ENCODE measurements at places on chromosomes 1 and 21.

- no peak for DNase-seq
Measured at GRCh38 chr1:89929467-89930063, 65.3 kb upstream of the ZNF326 start.

GRCh38 chr1:64895500-64895899 is 70.8 kb downstream of the JAK1 start:
- no peak for DNase-seq

GRCh38 chr1:51002516-51002915 is 32.5 kb downstream of the CDKN2C start:
- no peak for DNase-seq

- no peak for DNase-seq
Measured at GRCh38 chr1:41340655-41341364, 20.4 kb upstream of the FOXO6 start.

DNA sequence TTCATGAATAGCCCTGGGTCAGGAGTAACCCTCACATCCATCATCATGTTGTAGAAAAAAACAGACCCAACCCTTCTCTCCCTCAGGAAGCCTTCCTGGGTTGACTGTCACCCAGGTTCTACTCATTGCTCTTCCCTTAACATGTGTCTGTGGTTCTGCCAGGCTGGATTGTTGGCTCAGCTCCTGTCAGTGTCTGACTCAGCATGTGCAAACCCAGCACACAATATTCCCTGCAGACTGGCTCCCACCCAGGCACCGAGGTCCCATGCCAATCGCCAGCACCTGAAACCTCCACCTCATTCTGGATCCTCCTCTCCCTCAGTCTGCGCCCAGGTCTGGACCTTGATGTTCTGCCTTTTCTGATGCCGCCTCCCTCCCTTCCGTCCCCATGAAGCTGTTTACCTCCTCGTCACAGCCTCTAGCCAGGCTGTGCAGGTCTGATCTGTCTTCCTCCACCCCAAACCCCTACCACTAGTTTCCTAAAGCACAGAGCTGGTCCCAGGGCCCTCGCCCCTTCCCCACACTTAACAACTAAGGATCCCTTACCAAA is 4.3 kb upstream of the S100A8 start:
- DNase-seq, result no peak

DNA sequence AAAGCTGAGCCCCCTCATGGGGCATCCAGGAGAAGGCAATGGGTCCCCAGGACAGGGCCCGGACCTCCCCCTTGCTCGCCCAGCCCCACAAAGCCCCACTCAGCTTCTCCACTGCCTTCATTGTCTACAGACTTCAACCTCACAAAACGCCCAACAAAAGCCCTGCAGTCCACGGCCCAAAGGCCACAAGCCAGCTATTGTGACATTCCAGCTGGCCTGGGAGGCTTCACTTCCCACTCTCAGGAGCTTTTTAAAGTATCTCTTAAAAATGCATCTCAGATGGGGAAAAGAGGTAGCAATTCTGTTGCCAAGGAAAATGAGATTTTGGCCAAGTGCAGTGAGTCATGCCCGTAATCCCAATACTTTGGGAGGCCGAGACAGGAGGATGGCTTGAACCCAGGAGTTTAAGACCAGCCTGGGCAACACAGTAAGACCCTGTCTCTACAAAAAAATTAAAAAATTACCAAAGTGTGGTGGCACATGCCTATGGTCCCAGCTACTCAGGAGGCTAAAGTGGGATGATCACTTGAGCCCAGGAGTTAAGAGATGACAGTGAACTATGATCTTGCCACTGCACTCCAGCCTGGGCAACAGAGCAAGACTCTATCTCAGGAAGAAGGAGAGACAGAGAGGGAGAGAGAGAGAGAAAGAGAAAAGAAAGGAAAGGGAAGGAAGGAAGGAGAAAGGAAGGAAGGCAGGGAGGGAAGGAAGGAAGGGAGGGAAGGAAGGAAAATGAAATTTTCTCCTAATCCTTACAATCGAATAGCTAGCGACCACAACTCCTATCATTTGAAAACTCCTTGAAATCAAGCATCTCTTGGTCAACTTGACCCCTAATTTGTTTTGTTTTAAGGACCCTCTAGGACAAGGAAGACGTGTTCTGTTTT is 31.4 kb upstream of the TARDBP start:
- no peak for DNase-seq

DNA sequence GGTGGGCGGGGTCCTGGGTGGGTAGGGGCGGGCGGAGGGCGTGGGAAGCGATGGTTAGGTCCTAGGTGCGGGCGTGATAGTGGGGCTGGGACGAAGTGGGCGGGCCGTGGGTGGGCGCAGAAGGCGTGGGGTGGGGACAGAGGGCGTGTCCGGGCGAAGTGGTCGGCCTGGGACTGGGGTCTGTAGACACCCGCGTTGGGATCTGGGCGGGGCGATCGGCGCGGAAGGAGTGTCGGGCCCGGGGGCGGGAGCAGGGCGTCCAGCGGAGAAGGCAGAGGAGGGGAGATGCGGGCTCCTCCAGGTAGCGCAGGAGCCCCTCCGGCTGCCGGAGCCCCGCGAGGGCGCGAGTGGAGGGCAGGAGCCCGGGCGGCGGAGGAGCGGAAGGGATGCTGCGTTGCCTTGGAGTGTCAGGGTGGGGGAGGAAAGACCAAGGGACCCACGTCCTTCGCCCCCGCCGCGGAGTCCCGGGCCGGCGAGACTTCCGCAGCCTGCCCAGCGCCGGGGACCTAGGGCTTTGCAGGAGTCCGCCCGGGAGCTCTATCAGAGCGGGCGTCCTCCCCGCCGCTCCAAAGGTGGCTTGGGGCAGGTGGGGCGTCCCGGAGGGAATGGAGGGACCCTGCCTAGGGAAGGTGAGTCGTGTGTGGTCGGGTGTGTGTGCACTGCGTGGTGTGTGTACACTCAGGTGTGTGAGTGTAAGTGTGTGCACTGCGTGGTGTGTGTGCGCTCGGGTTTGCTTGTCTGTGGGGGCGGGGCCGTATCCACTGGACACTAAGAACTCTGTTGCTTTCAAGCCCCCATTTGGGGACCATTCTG is 27.0 kb upstream of the PRSS38 start:
- peak; percentile 87 for DNase-seq

- DNase-seq, result no peak
Measured at GRCh38 chr1:85583611-85584263, 3.2 kb downstream of the CCN1 start.

- DNase-seq, result no peak
Measured at GRCh38 chr1:223355699-223356098, 8.3 kb downstream of the SUSD4 start.

- DNase-seq, result no peak
Measured at GRCh38 chr21:46355161-46356004, 31.4 kb downstream of the PCNT start.

GRCh38 chr1:67144696-67145095 is 9.9 kb upstream of the C1orf141 start:
- no peak for DNase-seq

GRCh38 chr1:99661780-99662179 is 15.9 kb downstream of the PALMD start:
- DNase-seq, result no peak

DNA sequence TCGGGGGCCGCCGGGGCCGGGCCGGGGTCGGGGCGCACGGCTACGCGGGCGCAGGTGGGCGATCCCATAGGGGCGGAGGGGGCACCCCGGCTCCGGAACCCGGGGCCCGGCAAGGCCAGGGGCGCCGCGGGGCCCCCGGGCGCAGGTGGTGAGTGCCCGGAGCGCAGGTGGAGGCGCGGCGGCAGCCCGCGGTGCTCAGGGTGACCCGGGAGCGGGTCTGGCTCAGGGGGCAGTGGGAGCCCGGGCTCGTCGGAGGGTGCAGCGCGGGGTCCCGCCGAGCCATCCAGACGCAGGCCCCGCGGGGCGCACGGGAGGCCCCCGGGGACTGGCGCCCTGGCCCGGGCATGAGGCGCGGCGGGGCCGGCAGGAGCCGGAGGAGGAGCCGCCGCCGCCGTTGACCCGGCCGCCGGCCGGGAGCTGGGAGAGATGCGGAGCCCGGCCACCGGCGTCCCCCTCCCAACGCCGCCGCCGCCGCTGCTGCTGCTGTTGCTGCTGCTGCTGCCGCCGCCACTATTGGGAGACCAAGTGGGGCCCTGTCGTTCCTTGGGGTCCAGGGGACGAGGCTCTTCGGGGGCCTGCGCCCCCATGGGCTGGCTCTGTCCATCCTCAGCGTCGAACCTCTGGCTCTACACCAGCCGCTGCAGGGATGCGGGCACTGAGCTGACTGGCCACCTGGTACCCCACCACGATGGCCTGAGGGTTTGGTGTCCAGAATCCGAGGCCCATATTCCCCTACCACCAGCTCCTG is 489 bp downstream of the CELSR2 start:
- DNase-seq, result no peak

DNA sequence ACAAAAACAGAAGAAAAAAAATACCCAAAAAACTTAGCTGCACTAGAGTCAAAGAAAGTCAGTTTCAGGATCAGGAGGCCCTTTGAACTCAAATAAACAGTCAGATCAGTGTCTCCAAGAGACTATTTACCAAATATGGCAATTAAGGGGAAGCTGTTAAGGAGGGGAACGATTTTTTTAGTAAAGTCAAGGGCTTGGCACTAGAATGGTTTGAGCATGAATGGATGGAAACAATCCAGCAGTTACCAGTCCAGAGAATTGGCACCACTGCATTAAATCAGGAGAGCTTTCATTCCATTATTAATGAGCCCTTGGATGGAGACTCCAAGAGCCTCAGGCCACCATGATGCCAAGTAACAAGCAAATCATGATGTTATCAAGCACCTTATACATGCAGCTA is 7.2 kb downstream of the TRAPPC3 start:
- no peak for DNase-seq

DNA sequence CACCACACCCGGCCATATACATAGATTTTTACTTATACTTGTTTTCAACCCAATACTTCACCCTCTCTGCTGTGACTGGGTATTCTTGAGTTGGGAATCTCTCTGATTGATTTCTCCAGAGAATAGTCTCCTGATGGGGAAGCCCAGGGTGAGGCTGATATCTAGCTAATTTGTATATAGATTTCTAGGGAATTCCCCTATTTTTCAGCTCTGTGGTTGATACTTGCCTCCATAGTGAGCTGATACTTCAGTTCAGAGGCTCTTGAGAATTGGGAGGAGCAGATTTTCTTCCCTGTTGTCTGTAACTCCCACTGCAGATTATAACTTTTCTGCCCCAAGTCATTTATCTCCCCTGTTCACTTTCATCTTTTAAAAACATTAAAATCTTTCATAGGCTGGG is 14.5 kb upstream of the SH3BGRL3 start:
- no peak for DNase-seq

- peak; percentile 45 for DNase-seq
Measured at GRCh38 chr1:93079685-93080141, 630 bp downstream of the MTF2 start.

- DNase-seq, result peak; percentile 99
Measured at GRCh38 chr21:45972716-45973474, 8.7 kb upstream of the COL6A1 start.

DNA sequence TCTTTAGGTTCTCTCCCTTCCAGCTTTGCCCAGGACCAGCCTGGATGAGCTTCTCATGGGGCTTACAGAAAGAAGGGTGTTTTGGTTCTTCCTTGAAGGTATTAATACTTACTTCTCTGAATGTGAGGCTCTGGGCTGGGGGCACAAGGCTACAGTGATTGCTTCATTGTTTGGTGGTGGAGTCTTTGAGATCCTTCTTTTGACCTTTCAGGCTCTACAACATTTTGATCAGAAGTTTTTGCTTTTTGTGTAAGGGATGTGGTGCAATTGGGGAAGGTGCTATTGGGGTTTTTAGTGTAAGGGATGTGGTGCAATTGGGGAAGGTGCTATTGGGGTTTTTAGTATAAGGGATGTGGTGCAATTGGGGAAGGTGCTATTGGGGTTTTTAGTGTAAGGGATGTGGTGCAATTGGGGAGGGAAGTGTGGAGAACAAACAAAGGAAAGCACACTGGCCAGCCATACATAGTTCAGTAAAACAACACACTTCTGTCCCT is 103.6 kb upstream of the IVNS1ABP start:
- DNase-seq, result no peak

GRCh38 chr1:232319518-232320210 is 310.3 kb downstream of the SIPA1L2 start:
- no peak for DNase-seq

DNA sequence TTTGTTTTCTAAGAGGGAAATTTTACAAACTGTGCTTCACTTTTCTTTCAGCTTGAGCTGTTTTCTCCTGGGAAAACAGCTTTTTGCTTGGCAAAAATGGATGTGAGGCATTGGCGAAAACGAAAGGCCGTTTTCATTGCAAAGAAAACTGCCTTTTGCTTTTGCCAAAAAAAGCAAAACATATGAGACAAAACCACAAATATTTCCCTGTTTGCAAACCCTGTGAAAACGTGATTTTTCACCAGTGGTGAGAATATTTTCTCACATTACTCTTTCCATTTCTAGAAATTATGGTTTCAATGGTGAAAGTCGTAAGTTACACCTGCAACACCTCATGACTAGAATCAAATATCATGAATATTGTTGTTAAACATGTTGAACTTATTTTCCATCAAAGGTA is 74.0 kb upstream of the ZBTB18 start:
- DNase-seq, result no peak

DNA sequence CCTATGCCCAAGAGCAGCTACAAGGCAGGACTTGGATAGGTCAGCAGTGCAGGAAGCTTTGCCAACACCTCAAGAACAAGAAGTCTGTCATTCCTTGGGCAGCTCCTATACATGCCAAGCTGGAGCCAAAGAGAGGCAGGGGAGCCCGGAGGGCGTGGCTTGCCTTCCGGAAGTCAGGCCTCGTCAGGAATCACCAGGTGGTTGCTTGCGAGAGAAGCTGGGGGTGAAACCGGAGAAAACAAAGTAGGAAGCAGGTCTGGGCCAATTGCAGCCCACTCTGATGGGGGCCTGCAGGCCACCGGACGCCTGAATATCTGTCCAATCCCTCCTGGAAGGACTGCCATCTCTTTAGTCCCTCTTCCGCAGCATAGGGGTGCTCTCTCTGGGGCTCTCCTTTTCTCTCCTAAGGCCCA is 794 bp upstream of the FAM76A start:
- DNase-seq, result peak; percentile 80

- DNase-seq, result no peak
Measured at GRCh38 chr1:162060314-162060713, 9.2 kb upstream of the NOS1AP start.

- DNase-seq, result no peak
Measured at GRCh38 chr1:228034954-228035837, 28.4 kb downstream of the WNT3A start.

- no peak for DNase-seq
Measured at GRCh38 chr1:180769889-180770288, 138.1 kb downstream of the XPR1 start.

GRCh38 chr1:22253012-22253790 is 110.3 kb upstream of the WNT4 start:
- no peak for DNase-seq

GRCh38 chr1:208187499-208188041 is 56.6 kb downstream of the PLXNA2 start:
- no peak for DNase-seq

- DNase-seq, result no peak
Measured at GRCh38 chr1:214664651-214665433, 61.8 kb downstream of the CENPF start.

DNA sequence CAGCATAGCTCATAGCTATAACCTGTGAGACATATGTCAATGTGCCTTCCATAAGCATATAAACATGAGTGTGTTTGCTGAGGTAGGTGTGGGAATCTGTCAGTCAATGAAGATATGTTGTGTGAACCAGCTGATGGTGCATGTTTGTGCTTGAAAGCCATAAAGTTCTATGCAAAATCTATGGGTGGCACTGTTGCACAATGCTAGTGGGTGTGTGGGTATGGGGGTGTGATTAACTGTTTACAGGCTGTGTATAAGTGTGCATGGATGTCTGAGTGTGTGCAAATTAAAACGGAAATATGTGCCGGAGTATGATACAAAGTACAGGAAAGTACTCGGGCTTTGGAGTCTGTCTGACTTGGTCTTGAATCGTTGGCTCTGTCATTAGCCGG is 1.0 kb upstream of the ATP2B4 start:
- DNase-seq, result peak; percentile 85

- no peak for DNase-seq
Measured at GRCh38 chr1:97209381-97209957, 487.9 kb downstream of the PTBP2 start.
